Natural killer cell (primary cell): ENCODE measurements at places on chromosomes 2 and 18. TPM values are rescaled to one million over a fixed set of nuclear protein-coding genes. Genes with fewer than 3 reads are reported as not detected.

DNA sequence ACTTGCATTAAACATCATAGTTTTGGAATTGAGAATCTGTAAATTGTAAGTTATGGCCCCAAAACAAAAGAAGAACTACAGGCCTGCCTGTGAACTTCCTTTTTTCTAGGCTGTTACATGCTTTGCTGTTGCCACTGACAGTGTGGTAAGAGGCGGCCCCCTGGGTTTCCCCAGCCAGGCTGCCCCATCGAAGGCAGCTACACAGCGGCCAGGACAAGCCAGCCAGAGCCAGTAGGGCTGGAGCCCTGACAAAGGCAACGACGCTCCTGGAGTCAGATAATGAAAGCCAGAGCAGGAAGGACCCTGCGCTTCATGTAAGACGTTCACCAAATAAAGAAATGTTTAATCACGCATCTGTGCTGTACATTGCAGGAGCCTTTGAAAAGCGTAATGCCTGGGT is 55.0 kb downstream of the ANKRD44 start:
- H3K4me1 ChIP-seq = peaks cover 49% of the 10 kb centered on the region
- H3K27ac ChIP-seq = peak overlapping the region; percentile 93
- no peaks in the 10 kb centered on the region for H3K27me3 ChIP-seq
- peak overlapping the region; percentile 23 for H3K4me3 ChIP-seq
- peak; percentile 90 for DNase-seq

- DNase-seq = no peak
- H3K27me3 ChIP-seq = no peaks in the 10 kb centered on the region
- no peaks in the 10 kb centered on the region for H3K36me3 ChIP-seq
- H3K4me1 ChIP-seq = no peaks in the 10 kb centered on the region
- H3K27ac ChIP-seq = no peak overlapping the region
These were observed 15.6 kb upstream of the ACTG2 start for GRCh38 chr2:73877071-73877802.

DNA sequence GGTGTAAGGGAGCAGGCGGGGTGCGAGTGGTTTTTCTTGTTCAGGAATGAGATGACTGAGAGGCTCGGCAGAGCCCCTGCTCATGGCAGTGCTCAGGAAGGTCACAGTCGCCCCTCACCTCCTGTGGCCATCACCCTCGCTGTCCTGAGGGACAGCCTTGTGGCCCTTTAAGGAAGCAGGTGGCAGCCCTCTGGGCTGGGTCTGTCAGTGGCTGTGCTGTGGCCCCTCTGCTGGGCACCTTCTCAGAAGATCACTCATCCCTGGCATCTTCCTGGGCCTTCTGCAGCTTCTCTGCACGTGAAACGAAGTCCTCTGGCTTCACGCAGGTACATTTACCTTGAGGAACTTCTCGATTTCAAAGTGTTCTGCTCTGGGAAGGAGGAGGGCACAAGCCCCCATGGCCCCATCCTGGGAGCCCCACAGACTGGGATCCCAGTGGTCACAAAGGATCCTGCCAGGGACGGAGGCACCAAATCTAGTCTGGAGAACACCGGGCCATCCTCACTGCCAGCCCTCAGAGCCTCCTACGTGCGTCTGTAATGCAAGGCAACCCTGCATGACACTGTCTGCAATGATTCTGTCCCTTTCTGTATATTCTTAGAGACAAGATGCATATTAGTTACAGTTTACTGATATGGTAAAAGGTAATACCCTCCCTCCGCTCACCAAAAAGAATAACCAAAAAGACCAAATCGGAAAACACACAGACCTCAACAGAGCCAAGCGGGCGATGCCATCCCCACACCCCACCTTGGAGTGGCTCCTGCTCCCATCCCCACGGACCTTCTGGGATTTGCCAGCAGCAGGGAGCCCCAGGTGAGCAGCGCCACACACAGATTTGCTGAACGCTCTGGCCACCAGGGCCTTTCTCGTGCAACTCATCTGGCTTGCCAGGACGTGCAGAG is 25.9 kb upstream of the FAHD2A start:
- no peak overlapping the region for H3K27ac ChIP-seq
- no peaks in the 10 kb centered on the region for H3K36me3 ChIP-seq
- DNase-seq = no peak
- H3K4me3 ChIP-seq = no peak overlapping the region

DNA sequence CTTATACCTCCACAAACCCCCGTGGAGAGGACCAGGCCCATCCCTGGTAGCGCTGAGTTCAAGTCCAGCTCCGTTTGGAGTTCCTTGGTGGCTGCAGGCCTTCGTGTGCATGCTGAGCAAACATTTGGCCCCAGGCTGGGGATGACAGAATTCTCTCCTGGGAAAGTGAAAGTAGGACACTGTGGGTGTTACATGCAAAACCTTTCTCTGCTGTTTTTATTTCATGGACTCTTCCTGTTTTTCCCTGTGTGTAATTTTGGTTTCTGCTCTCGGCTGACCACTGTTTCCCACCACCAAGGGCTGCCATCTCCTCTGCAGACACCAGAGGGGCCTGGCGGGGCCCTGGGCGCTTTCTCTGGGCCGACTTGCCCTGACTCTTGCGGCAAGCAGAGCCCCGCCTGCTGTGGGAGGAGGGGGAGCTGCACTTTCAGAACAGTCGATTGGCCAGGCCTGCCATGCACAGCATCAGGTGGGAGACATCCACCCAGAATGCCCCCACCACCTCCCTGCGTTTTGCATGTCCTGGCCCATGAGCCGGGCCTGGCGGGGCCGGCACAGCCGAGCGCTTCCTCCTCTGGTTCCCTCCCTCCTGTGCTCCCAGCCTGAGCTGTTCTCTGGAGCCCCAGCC is 102.4 kb downstream of the CABLES1 start:
- peaks cover 38% of the 10 kb centered on the region for H3K4me1 ChIP-seq
- H3K27ac ChIP-seq = peak overlapping the region; percentile 59

GRCh38 chr2:26494891-26495290 is 17.0 kb upstream of the OTOF start:
- no peak overlapping the region for H3K4me3 ChIP-seq
- no peaks in the 10 kb centered on the region for H3K27me3 ChIP-seq
- H3K36me3 ChIP-seq = no peaks in the 10 kb centered on the region
- H3K27ac ChIP-seq = no peak overlapping the region

GRCh38 chr18:46013484-46014189 is 46.5 kb upstream of the EPG5 start:
- peaks cover 5% of the 10 kb centered on the region for H3K4me1 ChIP-seq
- no peak overlapping the region for H3K4me3 ChIP-seq
- peaks cover 4% of the 10 kb centered on the region for H3K36me3 ChIP-seq
- DNase-seq = no peak
- no peaks in the 10 kb centered on the region for H3K27me3 ChIP-seq

DNA sequence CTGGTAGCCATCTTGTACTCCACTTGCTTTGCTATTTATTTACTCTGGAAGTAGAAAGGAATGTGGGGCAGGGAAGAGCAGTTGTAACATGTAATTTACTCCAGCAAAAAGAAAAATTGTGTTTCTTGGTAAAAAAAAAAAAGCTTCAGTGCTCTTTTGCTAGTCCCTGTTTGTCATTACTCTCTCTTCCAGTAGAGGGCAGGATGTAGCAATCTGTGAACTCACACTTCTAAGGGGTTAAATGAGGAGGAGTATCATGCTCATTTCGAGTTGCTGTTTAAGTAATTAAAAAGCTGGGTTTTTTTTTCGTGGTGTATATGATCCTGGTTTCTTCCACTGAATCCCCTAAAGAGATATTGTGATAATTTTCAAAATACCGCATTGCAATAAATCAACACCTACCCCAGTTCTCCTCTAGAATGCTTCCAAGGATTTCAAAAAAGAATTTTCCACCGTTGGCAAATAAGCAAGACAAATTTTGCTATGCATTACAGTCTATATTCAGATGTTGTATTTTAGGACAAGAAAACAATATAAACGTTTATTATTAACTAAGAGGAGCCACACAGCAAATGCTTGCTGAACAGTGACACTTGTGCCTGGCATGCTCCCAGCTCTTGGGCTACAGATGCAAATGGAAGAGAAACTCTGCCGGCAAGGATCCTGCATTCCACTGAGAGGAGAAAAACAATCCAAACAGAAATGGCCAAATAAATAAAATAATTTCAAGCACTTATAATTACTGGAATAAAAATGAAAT is 261.6 kb downstream of the ASXL3 start:
- no peak for DNase-seq
- no peak overlapping the region for H3K4me3 ChIP-seq

- H3K4me1 ChIP-seq = no peaks in the 10 kb centered on the region
- H3K27me3 ChIP-seq = no peaks in the 10 kb centered on the region
- no peaks in the 10 kb centered on the region for H3K36me3 ChIP-seq
- no peak overlapping the region for H3K27ac ChIP-seq
These were observed 878.3 kb upstream of the ID2 start for GRCh38 chr2:7803515-7803914.

- DNase-seq = no peak
- no peak overlapping the region for H3K4me3 ChIP-seq
- H3K27ac ChIP-seq = no peak overlapping the region
- H3K27me3 ChIP-seq = no peaks in the 10 kb centered on the region
These were observed 123.9 kb downstream of the ZFP36L2 start for GRCh38 chr2:43102366-43103092.

DNA sequence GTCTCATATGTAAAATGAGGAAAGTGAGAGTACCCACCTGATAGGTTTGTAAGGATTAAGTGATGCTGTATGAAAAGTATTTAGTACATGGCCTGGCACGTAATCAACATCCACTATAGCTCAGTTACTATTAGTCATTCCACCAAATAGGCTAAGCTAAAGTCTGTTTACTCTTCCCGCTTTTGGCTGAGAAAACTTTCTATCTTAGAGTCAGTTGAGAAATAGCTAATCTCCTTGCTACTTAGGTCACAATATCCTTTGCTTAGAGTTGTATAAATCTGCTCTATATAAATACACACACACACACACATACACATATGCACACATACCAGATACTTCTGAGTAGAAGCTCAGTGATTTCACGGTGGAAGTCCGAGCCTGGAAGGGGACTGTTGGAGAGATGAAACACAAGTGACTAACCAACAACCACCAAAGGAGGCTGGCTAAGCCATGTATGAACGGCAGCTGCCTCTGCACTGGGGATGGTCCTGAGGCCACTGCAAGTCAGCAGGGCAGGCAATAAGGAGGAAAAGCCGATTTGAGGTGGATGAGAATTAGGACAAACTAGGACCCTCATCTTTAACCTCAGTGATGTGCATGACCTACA is 104.6 kb upstream of the EPHA4 start:
- H3K27me3 ChIP-seq = no peaks in the 10 kb centered on the region
- no peak for DNase-seq
- H3K4me3 ChIP-seq = no peak overlapping the region
- no peaks in the 10 kb centered on the region for H3K36me3 ChIP-seq

DNA sequence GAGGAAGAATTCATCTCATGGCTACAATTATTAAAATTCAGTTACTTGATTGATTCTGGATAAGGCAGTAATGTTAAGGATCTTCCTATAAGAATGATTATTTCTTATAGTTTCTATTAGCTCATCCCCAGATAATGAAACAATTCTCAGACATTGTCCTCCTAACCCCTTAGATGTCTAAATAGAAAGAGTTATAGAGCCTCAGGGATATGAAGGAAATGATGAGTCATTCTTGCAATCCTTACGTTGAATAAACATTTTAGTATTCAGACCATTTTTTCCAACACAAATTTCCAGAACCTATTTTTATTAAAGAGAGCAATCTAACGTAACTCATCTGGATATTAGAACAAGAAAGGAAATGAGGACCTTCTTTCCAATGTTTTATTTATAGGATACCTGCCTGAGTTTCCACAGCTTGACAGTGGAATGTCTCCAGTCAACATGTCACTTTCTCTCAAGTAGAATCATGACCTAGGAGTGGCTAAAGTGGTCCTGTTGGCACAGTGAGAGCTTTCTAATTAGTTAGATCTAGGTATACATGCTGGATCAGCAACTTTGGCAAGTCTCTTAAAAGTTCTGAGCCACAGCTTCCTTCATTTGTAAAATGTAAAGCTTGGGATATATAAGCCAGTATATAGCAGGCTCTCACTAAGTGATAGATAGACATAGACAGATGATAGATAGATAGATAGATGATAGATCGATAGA is 88.0 kb upstream of the RAB27B start:
- H3K4me3 ChIP-seq = no peak overlapping the region
- no peaks in the 10 kb centered on the region for H3K36me3 ChIP-seq
- DNase-seq = no peak
- no peaks in the 10 kb centered on the region for H3K4me1 ChIP-seq

DNA sequence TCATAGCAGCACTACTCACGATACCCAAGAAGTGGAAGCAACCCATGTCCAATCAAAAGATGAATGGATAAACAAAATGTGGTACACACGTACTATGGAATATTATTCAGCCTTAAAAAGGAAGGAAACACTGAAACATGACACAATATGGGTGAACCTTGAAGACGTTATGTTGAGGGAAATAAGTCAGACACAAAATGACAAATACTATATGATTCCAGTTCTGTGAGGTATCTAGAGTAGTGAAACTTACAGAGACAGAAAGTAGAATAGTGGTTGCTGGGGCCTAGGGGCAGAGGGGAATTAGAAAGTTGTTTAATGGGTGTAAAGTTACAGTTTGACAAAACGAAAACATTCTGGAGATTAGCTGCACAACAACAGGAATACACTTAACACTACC is 24.7 kb downstream of the TLK1 start:
- no peaks in the 10 kb centered on the region for H3K4me1 ChIP-seq
- H3K27ac ChIP-seq = no peak overlapping the region
- no peaks in the 10 kb centered on the region for H3K27me3 ChIP-seq
- H3K36me3 ChIP-seq = no peaks in the 10 kb centered on the region
- no peak overlapping the region for H3K4me3 ChIP-seq

GRCh38 chr18:69658103-69658502 is 257.4 kb downstream of the DOK6 start:
- no peak for DNase-seq
- H3K27me3 ChIP-seq = peaks cover 2% of the 10 kb centered on the region
- H3K27ac ChIP-seq = no peak overlapping the region
- H3K4me1 ChIP-seq = peaks cover 4% of the 10 kb centered on the region

DNA sequence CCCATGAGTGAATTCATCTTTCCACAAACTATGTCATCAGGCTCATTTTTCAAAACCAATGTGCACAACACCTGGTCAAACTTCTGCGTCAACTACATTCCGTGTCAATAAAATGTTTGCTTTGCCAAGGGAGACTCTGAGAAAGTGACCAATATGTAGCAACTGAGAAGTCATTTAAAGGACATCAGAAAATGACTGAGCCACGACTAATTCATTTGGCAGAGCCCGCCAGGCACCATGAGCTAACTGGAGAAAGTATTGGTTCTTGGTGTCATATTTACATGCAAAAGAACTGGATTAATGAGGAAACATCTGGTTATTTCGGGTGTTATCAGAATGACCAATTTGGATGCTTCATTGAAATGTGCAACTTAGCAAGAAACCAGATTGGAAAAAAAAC is 7.2 kb downstream of the RND3 start:
- no peaks in the 10 kb centered on the region for H3K4me1 ChIP-seq
- no peak overlapping the region for H3K4me3 ChIP-seq
- no peak overlapping the region for H3K27ac ChIP-seq

GRCh38 chr2:233259730-233260129 is 8.3 kb downstream of the ATG16L1 start:
- H3K36me3 ChIP-seq = peaks cover 79% of the 10 kb centered on the region
- H3K4me1 ChIP-seq = peaks cover 25% of the 10 kb centered on the region
- no peaks in the 10 kb centered on the region for H3K27me3 ChIP-seq
- H3K4me3 ChIP-seq = no peak overlapping the region
- H3K27ac ChIP-seq = no peak overlapping the region

Gene ZNF385B
- total RNA-seq = not detected

Gene CENPA
- total RNA-seq = 0.52 TPM

Gene CXCR2
- 25.8 TPM for total RNA-seq

Gene XIRP2
- not detected for total RNA-seq

Gene SANBR
- 5.3 TPM for total RNA-seq
